Mesendoderm (in vitro differentiated cells): ENCODE measurements at places on chromosomes 1 and 21.

- DNase-seq = peak; percentile 89
These were observed 517 bp upstream of the H3-3A start for GRCh38 chr1:226061841-226062557.

- peak; percentile 50 for DNase-seq
These were observed 1.4 kb upstream of the EPHB2 start for GRCh38 chr1:22709227-22709626.

DNA sequence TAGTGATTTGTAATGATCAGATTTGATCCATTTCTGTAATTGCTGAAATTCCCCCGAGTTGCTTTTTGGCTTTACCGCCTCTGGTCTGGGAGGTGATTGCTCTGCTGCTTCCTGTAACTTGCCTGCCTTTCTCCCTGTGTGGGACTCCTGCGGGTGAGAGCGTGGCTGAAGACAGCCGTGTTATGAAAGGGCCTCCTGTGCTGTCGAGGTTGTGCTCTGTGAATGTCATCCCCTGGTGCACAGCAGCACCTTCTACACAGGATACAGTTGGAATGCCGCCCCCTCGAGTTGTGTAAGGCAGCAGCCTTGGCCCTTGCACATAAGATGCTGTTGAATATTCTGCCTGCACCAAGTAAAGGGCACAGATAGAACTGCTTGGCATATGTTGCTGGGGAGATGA, 5.9 kb downstream of the SOD1 start:
- DNase-seq = peak; percentile 29

DNA sequence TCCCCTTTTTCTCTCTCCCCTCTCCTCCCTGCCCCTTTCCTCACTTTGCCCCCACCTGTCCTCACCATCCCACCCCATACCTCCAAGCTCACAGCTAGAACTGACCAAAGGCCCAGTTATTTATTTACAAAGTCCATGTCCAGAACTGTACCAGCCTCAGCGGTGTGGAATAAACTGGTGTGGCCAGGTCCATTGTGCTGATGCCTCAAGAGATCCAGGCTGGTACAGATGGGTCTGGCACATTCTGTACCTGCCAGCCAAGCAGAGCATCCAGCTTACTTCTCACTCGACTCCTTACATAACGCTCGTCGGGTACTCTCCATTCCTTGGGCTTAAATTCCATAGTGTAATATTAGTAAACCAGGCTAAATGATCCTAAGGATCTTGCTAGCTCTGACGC, 11.8 kb downstream of the PDZK1IP1 start:
- DNase-seq = no peak

DNA sequence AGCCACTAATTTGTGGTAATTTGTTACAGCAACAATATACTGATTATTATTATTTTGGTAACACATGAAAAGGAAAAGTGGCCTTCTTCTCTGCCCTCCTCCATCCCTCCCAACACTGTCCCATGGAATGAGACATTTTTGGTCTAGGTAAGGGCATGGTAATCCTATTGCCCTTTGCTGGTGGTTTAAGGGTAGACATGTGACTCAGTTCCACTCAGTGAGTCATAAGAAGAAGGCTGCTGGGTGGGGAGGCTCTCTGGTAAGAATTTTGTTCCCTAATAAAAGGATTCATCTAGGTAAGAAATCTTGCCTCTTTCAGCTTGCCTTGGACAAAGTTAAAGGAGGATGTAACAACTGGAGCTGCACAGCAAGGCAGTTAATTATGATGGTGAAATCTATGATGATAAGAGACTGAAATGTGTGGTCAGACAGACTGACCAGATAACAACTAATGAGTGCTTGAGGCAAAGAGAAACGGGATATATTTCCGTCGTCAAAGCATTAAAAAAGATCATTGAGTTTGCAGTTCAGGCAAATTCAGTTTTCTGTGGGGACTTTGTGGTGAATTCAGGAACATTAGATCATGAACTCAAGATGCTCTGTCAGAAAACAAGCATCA, 232.0 kb upstream of the KCNK2 start:
- DNase-seq = no peak

DNA sequence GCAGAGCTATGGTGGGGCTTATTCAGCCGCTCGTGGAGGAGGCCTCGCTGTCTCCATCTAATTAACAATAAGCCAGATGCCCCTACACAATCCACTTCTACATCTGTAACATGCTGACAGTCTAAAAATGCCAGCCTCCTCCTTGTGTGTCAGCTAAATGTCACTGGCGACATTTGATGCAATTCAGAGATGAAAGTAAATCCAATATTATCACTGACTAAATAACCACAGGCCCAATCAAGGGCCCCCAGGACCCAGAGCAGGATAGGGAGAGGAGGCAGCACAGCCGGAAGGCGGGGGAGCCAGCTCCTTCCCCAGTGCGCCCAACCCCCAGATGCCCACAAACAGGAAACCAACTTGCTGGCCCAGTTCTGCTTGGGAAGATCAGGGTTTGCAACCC, 76.6 kb downstream of the DMRTA2 start:
- DNase-seq = no peak

- DNase-seq = peak; percentile 34
These were observed 36.9 kb downstream of the NSL1 start for GRCh38 chr1:212754680-212755079.

DNA sequence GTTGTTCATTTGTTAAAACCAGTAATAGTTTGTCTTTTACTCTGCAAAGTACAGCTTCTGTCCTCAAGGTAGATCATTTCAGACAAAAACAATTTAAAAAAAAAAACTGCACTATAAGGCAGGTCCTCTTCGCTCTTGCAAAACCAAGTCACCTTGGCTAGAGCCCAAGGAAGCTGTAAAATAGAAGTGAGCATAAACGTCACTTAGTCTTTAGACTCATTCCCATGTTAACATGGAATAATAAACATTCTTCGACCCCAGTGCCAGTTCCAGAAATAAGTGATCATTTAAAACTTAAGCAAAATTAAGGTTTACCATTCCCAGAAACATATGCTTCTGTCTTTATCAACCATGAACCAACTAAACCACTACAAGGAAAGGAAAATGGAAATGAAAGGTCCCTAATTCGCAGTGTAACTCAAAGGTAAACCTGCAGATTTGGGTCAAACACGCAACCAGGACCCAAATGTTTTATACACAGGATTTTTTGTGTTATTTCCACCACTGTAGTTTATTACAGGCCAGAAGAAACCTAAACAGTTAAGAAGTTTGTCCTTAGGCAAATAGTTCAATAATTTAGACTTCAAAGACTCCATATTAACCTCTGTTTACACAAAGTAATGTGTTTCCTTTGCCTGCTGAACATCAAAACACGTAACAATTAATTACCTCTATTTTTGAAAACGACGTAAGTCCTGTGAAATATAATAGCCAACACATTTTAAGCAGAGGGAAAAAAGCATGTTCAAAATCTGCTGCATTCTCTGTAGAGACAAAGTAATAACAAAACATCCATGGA, 54.6 kb downstream of the TGFBR3 start:
- DNase-seq = no peak

DNA sequence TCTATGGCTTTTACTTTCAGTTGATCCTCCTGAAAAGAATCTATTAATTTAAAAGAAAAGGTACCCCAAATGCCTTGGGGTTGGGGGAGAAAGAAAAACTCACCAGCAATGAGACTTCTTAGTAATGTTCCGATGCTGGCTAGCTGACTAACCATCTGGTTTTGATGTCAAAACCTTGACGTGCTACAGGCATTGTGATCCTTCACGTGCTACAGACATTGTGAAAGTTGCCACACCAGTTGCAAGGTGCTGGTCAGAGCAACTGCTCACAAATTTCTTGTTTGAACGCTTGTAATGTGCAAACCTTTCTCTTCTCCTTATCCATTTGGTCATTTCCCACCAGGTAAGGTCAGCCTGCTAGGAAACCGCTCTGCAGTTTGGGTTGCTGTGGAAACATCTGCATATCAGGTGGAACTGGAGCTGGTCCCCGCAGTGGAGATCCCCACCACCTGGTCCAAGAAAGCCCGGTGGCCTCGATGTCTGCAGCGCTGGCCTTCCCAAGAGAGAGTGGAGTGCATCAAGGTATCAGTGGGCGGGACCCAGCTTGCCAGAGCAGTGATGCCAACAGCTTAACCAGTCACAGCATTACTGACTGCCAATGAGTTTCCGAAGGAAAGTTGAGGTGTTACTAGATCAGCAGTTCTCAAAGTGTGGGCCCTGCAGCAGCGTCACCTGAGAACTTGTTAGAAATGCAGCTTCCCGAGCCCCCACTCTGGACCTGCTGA, 16.1 kb downstream of the MAB21L3 start:
- no peak for DNase-seq

DNA sequence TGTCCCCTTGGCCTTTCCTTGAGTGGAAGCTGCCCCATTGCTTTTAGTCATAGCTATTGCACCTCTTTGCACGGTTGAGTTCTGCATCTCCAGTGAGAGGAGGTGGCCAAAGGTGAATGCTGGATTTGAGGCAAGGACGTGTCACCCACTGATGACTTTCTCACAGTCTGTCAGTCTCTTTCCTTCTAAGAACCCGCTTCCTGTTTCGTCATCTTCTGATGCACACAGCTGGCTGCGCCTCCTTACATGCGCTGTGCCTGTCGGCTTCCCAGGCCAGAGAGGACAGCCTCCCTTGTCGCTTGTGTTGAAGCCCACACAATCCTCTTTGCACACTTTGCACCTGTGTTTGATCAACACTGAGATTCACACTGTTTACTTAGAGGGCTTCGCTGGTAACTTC, 41.8 kb upstream of the PWP2 start:
- no peak for DNase-seq

DNA sequence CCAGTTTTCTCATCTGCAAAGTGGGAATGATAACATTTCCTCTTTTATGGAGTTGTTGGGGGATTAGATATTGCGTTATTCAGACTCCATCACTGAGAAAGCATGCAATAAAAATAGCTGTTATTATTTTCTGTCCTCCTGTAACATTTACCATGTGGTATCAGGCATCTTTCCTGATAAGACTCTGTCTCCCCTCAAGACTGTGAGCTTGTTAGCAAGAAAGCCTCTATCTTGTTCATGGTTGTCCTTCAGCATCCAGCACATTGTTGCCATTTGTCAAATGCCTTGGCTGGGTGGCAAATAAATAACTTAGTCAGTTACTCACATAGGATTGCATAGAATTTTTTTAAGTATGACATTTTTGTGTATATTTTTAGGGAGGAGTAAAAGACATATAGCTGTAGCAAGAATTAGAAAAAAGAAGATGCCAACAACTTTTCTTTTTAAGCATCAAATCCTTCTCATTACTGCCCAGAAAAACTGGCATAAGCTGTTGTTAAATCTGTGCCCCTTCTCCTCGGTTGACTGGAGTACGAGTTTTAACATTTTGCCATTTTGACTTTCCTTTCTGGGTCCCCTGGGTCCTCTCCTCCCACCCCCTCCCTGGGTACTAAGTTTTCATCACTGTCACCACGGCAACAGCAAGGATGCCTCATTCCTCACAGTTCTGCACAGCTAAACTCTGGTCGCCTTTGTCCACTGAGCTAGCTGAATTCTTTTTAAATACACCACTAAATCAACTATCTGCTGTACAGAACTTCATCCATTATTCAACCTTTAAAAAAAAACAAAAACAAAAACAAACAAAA, 1.0 kb upstream of the JAM2 start:
- DNase-seq = peak; percentile 10

GRCh38 chr1:118304722-118305359, 119.8 kb upstream of the SPAG17 start:
- DNase-seq = peak; percentile 51

GRCh38 chr1:2405588-2406295, 6.6 kb downstream of the PEX10 start:
- no peak for DNase-seq

GRCh38 chr1:55559161-55559611, 344.0 kb upstream of the USP24 start:
- DNase-seq = no peak

GRCh38 chr21:46089285-46089684, 8.6 kb upstream of the COL6A2 start:
- DNase-seq = no peak

- DNase-seq = no peak
These were observed 187.4 kb upstream of the BRINP3 start for GRCh38 chr1:190665045-190665444.
